NCI-H446 treated with DMSO at 0.1 percent for 48 hours (cell line): ENCODE measurements at places on chromosomes 7 and 10.
A peak's percentile ranks its signal among the peaks of the same experiment; 100 is the strongest.

- no peak for DNase-seq
These were observed 60.3 kb downstream of the RASGEF1A start for GRCh38 chr10:43206391-43207235.

- peak; percentile 44 for DNase-seq
These were observed 90.1 kb downstream of the EPC1 start for GRCh38 chr10:32256613-32257437.

GRCh38 chr10:112675560-112676083 lies 228.6 kb downstream of the VTI1A start:
- DNase-seq = no peak

GRCh38 chr10:12978891-12979290 lies 22.6 kb downstream of the CCDC3 start:
- no peak for DNase-seq

- no peak for DNase-seq
These were observed 18.3 kb upstream of the TMEM26 start for GRCh38 chr10:61471491-61471890.

DNA sequence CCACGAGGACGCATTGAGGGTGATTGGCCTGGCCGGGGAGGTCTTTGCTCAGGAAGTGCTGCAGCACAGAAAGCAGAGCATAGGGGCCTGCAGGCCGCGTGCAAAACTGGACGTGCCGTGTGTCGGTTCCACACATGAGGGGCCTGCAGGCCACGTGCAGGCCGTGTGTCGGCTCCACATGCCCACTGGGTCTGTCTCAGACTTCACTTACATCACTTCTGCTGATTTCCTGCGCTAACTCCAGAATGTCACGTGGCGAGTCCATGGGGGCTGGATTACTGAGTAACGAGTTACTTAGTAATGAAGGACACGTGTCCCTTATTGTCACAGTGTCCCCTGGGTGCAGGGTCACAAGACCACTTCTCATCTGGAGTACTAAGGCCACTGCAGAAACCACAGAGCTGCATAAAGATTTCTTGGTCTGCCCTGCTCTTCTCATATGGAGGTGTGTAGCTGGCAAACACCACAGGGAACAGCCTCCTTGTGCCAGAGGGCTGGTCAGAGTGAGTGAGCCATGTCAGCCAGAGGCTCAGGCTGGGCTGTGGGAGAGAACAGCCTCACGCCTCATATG lies 60.8 kb downstream of the GDI2 start:
- no peak for DNase-seq

DNA sequence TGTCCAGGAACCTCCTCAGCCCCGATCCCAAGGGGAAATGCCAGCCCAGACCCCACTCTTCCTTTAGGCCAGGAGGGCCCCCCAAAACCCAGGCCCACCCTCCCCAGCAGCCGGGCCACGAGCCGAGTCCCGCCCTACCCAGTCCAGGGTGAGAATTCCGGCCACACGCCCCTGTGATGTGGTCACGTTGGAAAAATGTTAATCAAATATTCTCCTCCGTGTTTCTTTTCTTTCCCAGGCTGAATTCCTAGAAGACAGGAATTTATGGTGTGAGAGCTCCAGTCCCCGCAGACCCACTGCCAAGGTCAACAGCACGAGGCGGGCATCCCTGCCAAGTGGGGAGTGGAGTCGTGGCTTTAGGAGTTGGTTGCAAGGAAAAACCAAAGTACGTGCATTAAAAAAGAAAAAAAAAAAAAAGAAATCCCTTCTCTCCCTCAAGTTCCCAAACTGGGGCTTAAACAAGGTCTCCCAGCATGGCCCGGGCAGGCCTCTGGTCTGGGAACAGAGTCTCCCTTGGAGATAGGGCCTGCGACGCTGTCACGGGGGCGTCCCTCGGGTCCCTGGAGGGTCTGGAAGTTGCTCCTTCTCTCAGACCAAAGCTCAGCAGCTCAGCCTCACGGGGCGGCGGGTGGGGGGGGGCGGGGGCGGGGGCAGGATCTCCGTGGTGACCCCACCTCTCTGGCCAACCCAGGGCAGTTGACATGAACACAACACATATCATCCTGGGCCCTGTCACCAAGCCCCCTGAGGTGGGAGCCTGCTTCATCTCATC lies 28.1 kb upstream of the ELN start:
- DNase-seq = no peak

DNA sequence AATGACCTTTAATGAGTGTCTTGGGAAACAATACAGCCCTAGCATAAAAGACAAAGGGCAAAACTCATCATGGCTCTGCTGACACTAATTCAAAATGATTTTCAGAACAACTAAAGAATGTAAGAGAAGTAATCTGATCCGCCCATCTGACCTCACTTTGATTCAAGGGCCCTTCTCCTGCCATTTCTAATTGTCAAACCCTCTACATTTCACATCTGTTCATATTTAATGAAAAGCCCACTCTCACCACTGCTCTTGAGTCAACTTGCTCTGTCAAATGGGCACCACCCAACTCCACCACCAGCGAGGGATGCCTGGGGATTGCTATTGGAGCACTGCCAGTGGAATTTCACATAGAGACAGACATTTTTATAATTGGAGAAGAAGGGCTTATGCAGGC lies 639.2 kb downstream of the KCNMA1 start:
- no peak for DNase-seq

DNA sequence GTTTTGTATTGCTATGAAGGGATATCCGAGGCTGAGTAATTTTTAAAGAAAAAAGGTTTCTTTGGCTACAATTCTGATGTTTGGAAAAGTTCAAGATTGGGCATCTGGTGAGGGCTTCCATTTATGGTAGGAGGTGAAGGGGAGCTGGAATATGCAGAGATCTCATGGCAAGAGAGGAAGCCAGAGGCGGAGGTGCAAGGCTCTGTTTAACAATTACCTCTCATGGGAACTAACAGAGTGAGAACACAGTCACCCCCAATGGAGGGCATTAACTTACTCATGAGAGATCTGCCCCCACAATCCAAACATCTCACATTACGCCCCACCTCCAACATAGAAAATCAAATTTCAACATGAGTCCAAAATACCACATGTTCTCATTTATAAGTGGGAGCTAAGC lies 62.0 kb downstream of the AKR1D1 start:
- no peak for DNase-seq

DNA sequence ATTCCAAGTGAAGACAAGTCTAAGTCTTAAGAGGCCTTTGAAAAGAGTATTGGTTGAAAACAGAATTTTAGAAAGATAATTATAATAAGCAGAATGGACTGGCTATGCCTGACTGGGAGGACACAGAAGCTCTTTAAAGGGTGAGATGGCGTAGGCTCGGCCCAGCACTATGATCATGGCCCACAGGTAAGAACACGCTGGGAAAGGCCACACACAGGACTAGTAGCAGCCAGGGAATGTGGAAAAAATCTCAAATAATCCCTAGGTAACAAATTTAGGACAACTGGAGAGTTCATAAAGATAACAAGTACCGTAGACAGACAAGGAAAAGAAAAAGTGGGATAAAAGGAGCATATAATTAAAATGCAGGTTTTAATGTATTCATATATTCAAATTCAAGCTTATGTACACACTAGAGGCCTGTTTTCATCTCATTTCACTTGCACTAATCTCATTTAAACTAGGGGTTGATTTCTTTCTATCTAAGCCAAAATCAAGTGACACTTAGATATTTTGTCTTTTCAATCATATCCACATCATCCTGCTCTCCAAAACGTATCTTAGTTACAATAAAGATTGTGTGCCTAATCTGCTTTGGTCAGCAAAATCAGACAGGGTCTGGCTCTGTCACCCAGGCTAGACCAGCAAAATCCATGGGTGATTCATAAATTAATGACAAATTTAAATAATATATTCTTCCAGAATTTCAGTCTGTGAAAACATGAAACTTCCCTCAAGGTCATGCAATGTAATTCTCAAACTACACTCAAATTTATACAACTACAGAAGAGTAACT lies 53.0 kb downstream of the EZH2 start:
- DNase-seq = no peak

- DNase-seq = no peak
These were observed 47.1 kb upstream of the LRRC4 start for GRCh38 chr7:128078309-128078708.

DNA sequence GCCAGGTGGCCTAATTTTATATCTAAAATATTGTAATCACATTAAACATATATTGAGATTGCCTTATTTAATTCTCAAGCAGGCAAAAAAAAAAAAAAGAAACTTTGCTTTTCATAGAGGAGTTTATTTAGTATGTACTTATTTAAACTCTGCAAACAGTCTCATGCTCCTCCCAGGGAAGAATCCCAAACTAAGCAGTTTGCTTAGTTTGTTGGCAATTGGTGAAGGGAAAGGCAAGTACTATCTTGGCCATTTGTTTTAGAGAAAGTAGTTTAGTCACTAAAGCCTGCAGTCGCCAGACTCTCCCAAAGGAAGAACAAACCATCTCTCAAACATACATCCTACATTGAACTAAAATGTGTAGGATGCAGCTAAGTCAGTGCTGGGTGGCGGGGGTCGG lies 226.8 kb downstream of the CDC14C start:
- no peak for DNase-seq

GRCh38 chr10:70759781-70760180 lies 25.4 kb downstream of the TBATA start:
- DNase-seq = no peak

DNA sequence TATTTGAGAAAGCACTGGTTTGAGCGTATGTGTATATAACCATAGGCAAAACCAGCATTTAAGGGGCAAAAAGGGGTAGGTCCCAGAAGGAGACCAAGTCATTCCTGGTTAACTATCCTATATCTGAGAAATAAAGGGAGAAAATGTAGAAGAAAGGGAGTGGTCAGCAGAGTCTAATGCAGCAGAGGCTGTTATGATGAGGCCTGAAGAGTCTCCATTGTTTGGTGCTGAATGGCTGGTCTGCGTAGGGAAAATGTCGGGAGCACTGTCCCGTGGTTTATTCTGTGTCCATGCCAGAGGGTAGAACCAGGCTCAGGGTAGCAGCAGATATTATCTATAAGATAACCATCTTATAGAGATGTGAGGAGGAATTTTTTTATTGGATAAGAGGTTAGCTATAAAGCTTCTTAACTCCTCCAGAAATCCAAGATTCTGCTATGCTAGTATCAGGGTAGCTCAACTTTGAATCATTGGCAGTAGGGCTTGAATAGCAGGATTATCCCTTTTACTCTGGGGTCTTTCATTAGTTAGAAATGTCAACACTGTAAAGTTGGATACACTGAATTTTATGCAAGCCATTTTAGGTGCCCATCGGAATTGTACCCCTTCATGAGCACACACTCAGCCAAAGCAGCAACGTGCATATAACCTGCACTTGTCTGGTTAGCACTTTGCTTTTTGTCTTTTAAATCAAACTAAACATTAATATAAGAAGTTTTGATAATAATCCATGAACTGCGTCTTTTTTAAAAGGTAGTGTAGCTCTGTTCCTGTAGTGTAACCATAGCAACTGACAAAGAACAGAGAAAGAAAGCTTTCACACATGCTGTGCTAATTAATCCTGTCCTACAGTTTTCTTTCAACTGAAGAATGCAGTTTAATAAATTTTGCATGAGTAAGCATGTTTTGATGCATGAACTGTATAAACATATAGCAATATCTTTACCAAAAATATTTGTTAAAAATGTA lies 312.0 kb upstream of the FZD1 start:
- peak; percentile 23 for DNase-seq

DNA sequence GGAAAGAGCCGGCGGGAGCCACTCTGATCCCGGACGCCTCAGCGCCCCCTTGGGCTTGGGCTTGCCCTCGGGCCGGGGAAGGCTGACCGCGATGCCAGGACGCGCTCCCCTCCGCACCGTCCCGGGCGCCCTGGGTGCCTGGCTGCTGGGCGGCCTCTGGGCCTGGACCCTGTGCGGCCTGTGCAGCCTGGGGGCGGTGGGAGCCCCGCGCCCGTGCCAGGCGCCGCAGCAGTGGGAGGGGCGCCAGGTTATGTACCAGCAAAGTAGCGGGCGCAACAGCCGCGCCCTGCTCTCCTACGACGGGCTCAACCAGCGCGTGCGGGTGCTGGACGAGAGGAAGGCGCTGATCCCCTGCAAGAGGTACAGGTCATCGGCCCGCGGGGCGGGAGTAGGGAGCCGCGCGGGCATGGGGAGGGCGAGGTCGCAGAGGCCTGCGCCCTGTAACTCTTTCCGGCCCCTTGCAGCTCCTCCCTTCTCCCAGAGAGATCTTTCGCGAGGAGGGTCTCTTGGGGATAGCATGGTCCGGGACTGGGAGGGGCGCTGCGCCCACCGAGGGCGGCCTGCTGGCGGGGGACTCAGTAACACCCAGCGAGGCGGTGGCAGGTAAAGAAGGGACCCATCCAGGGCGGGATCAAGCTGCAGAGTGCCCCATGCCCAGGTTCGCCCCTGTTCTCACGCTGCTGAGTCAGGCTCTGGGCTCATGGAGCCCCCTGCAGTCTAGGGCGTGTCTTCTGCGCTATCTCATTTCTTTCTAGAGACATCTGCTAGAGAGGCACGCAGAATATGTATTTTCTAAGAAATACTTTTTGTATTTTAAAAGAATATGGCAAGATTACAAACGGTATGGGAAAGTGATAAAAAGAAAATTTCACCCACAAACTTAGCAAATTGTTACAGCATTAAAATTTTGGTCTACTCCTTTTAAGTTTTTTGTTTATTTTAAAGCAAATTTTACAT lies 687 bp downstream of the EPDR1 start:
- peak; percentile 41 for DNase-seq
